ENCODE measurements at places on chromosomes 11 and 22.

GRCh38 chr11:57777969-57778317 is 16.3 kb downstream of the CTNND1 start:
- no peak for DNase-seq

GRCh38 chr11:108338750-108339149 is 115.9 kb downstream of the ATM start:
- no peak for DNase-seq

GRCh38 chr22:30865656-30866055 is 102.9 kb downstream of the MORC2 start:
- no peak for DNase-seq

DNA sequence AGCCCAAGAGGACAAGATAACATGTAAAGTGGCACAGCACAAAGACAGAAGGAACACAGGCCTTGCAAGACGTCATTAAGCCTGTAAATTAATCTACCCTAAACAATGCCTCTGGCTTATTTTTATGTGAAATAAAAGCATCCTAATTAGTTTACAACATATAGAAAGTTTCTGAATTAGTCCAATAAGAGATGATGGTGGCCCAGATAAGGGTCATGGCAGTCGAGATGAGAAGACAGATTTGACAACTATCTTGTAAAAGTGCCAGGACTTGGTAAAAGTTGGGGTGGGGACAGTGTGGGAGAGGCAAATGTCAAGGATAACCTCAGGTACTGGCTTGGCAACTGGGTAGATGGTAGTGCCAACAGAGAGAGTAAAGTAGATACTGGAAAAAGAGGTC is 13.6 kb downstream of the XRRA1 start:
- DNase-seq, result no peak

- DNase-seq, result no peak
Measured at GRCh38 chr11:83656796-83657330, 370.7 kb upstream of the CCDC90B start.

DNA sequence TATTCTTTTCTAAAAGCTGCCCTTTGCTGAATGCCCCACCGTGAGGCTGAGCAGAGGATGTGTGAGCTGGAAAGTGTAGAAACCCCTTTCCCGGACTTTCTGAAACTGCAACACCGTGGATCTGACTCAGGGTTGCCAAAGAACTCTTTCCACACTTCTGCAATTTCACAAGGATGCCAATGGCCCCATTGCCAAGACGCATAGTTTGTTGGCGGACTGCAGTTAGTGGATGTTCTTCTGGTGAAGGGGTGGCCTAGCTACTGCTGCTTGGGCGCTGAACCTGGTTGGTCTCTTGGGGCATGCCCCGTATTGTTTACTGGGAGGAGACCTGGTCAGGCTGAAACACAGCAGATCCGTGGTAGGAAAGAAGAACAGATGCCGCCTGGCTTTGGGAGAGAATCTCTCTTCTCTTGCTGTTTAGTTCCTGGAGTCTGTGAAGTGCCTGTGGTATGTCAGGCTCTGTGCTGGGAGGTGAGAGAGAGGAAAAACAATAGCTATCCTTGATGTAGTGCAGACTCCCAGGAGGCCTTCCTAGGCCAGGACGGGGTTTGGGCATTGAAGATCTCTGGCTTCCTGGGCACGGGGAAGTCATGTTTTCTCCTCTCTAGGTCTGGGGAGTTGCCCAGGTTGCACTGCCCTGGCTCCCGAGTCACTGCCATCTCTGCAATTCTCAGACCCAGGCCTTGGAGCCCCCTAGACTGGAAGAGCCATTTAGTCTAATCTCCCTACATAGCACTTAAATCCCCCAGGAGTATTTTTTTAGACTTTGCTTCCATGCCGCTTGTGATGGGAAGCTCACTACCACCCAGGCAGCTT is 26.9 kb downstream of the CD82 start:
- DNase-seq, result no peak

DNA sequence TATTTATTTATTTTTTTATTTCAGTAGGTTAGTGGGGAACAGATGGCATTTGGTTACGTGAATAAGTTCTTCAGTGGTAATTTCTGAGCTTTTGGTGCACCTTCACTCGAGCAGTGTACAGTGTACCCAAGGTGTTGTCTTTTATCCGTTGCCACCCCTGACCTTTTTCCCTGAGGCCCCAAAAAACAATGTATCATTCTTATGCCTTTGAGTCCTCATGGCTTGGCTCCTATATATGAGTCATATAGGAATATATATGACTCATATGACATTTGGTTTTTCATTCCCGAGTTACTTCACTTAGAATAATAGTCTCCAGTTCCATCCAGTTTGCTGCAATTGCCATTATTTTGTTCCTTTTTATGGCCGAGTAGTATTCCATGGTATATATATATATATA is 763.9 kb downstream of the NTM start:
- no peak for DNase-seq

GRCh38 chr11:839875-840617 is 2.3 kb downstream of the POLR2L start:
- no peak for DNase-seq

DNA sequence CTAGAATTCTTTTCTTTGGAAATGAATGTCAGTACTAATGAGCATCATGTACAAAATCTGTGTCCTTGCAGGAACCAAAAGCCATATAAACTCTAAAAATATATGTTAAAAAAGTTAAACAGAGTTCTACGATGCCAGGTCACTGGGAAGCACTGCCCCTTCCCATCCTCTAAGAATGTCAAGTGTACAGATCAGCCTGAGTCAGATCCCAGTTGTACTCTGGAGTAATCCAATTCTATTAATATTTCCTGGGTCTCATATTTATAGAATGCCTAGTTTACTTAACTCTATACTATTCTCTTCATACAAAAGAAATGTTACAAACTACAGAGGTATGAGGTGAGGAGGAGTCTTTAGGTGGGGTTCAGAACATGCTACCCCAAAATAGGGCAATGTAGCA is 460.1 kb downstream of the DLG2 start:
- no peak for DNase-seq

DNA sequence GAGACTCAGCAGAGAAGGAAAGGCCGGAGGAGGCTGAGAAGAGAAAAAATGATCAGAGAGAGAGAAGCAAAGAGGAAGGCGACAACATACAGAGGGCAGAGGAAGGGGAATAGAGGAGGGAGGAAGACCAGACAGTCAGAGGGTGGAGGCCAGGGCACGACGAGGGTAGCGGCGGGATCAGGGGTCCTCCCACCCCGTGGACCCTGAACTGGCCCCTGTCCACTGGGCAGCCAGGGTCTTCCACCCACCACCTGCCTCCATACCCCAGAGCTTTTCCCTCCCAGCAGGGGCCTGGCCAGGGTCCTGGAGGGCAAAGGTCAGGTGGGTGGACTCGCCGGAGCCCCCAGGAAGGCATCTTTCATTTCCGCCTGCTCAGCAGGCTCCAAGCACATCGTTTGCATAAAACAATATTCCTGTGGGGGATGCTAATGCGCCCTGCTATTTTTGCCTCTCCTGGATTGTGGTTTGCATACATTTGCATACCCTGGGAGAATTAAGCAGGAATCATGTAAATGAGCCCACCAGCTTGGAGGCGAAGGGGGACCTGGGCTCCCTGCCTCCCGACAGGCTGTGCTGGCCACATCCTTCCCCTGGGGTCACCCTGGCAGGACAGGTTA is 394.1 kb downstream of the MN1 start:
- DNase-seq, result no peak

- DNase-seq, result no peak
Measured at GRCh38 chr22:20588092-20588842, 80.9 kb downstream of the MED15 start.

DNA sequence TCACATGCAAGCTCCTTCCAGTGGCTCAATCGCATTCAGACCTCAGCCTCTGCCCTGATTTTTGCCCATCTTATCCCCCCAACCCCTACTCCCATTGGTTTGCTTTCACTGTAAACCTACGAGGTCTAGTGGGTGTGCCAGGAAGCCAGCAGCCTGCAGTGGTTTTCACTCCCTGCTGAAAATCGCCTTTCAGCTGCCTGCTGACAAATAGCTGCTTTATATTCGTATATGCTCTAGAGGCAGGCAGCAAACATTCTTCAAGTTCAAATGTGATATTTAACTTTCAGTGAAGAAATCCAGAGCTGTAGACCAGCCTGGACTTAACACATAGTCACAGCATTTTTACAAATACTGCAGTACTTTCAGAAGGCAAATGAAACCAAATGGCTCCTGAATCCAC is 92.8 kb upstream of the APOA1 start:
- DNase-seq, result no peak

- DNase-seq, result peak; percentile 83
Measured at GRCh38 chr11:119701591-119702549, 27.1 kb downstream of the NECTIN1 start.

DNA sequence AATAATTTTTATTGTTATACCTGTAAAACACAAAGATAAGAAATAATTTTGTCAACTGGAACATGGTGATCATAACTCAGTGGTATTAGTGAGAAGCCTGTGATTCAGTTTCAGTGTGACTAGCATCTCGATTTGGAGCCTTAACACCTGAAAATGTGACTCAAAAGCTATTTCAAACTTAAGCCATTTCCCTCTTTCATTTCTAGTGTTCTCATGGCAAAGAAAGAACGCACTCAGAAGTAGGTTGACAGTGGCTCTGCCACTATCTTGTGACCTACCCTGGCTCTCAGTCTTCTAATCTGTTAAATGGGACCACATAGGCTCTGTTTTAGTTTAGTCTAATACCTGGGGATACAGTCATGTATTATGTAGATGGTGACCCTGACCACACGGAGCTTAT is 62.7 kb downstream of the ISX start:
- no peak for DNase-seq

- DNase-seq, result no peak
Measured at GRCh38 chr11:115112754-115113153, 391.5 kb downstream of the CADM1 start.

GRCh38 chr22:21816787-21817496 is 50.5 kb downstream of the MAPK1 start:
- no peak for DNase-seq

GRCh38 chr11:74449369-74449931 is 17.9 kb downstream of the KCNE3 start:
- DNase-seq, result no peak

- DNase-seq, result no peak
Measured at GRCh38 chr11:99343117-99343516, 322.4 kb downstream of the CNTN5 start.

- DNase-seq, result no peak
Measured at GRCh38 chr22:19548964-19549363, 24.8 kb upstream of the CLDN5 start.

- no peak for DNase-seq
Measured at GRCh38 chr22:22935056-22935545, 47.5 kb downstream of the IGLL5 start.

DNA sequence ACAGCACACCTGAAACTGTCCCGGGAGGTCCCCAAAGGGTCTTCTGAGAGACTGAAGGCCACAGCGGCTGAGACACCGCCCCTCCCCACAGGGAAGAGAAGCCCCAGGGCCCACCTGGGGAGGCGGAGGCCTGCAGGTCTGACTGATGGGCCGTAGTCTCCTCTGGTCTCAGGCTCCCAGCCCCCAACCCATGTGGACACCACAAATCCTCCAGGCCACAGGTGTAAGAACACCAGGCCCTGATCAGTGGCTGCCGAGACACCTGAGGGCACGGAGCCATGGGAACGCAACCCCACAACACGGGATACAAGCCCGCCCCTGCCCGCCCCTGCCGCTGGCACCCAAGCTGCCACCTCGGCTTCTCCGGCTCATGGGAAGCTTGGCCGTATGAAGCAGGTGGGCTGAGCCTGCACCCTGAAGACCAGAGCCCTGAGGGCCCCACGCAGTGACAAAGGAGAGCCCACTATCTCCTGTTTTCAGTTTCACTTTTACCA is 46.3 kb downstream of the BRD1 start:
- no peak for DNase-seq

GRCh38 chr22:20011123-20011992 is 5.3 kb downstream of the ARVCF start:
- DNase-seq, result no peak

DNA sequence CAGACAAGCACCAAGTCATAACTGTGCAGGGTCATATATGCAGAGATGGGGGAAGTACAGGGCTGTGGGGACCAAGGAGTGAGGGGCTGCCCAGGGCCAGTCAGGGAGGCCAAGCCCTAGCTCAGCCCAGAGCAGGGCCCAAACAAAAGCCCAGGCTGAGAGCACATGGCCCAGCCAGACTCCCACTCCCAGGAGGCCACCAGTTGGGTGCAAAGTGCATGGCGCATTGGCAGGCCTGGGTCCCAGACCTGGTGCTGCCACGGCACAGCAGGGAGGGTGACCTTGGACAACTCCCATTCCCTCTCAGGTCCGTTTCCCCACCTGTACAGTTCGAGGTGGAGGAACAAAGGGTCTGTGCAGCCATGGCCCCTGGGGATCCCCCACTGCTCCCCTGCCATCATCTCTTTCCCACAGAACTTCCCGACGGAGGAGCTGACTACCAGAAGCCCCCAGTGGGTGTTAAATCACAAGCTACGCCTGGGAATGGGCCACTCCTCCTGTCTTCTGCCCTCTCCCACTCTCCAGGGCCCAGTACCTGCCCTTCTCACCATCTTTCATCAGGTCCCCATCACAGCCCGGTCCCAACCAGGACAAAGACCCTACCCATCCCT is 608 bp downstream of the NIPSNAP1 start:
- no peak for DNase-seq

DNA sequence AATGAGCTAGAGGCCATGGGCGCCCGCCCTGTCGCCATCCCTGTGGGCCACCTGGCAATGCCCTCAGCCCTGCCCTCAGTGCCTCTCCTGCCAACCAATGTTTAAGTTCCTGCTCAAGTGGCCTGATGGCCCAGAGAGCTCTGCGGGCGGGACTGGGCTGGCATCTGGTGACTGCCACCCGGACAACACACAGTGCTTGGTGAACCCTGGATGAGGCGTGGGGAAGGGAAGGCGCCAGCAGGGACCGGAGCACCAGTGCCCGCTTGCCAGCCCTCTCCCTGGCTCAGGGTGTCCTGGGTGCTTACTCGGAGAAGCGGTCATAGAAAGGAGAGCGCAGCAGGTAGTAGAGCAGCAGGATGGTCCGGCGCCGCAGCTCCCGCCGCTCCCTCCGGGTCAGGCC is 4.2 kb downstream of the PEX16 start:
- DNase-seq, result no peak

DNA sequence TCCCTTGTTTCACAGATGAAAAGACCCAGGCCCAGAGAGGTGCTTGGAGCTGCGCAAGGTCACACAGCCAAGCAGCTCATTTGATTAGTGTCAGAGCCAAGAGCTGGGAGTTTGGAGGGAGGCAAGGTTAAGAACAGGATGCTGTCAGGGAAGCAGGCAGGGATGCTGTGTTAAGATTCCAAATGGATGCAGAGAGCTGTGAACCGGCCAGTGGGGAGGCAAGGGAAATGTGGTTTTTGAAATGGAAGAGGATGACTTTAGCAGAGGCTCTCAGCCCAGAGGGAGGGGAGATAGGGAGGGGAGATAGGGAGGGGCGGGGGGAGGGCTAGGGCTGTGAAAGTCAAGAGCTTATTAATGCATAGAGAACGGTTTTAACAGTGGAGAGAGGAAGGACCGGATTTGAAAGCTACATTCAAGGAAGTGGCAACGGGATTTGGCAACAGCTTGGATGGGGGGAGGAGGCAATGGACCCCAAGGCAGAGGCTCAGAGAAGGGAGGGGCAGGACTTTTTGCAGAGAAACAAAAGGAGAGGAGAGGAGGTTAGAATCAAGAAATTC is 13.0 kb downstream of the RTN4RL2 start:
- DNase-seq, result no peak

GRCh38 chr11:71283971-71284441 is 31.6 kb upstream of the SHANK2 start:
- no peak for DNase-seq
